AG04449 (cell line): ENCODE measurements at places on chromosomes 13 and 19.

DNA sequence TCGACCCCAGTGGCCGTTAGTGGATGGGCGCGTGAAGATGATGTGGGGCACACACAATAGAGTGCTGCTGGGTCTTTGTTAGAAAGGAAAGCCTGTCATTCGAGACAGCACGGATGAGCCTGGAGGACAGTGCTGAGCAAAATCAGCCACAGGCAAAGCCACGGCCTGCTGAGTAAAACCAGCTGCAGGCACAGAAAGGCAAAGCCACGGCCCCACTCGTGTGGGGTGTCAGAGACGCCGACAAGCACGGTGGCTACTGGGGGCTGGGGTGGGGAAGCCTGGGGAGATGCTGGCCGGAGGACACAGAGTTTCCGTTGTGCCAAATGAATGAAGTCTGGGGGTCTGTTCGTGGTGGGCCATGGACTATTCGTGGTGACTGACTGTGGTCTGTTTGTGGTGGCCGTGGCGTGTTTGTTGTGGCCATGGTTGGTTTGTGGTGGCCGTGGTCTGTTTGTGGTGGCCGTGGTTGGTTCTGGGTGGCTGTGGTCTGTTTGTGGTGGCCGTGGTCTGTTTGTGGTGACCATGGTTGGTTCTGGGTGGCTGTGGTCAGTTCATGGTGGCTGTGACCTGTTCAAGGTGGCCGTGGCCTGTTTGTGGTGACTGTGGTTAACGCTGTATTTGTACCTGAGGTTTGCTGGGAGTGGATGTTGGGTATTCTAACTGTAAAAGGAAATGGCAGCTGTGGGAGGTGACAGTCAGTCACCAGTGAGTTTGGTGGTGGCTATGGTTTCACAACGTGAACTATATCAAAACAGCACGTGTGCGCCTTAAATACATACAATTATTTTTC, 36.3 kb downstream of the MCF2L start:
- no peak for DNase-seq

DNA sequence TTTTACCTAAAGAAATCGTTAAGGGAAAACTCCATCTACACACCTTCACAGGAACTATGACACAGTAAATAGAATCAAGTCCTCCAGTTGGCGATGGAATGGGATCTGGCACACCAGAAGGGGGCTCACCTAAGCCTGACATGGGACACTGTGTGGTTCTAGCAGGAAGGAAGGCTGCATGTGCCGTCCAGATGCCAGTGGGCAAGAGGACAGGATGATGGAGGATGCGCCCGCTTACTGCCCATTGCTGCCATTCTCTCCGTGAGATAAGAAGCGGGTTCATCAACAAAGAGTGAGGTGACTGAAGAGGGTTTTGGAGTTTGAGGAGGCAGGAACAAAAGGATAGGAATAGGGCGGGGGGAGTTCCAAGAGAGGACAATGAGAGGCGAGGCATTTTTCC, 2.9 kb upstream of the CYP2F1 start:
- no peak for DNase-seq

- DNase-seq, result no peak
Observed at GRCh38 chr13:37148501-37148900, 43.0 kb upstream of the CSNK1A1L start.

- DNase-seq, result no peak
Observed at GRCh38 chr13:104256701-104257100, 1190.5 kb upstream of the SLC10A2 start.

DNA sequence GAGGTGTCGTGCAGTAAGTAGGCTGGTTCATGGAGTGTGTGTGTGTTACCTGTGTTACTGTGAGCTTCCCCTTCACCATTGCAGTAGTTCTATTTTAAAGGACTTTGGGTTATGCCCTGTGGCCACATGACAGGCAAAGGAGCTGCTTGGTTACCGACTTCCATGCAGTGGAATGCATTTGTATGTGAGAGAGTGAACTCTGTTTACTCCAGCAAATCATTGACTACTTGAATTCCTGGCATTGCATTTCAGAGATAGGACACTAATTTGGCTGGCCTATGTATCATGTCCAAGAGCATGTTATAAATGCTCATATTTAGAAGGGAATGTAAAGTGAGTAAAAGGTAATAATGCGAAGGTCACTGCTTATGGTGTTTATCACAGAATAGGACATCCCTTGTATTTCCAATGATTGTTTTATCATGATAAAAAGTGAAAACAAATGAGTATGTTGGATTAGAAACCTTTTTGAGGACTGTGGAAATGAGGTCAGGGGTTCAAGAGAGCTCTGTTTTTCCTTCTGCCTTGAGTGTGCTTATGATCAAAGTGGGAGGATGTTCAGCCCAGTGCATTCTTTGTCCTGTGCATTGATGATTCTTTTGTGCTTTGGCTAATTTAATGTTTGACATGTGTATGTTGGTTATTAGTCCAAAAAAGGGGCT, 156.5 kb downstream of the LMO7 start:
- no peak for DNase-seq

DNA sequence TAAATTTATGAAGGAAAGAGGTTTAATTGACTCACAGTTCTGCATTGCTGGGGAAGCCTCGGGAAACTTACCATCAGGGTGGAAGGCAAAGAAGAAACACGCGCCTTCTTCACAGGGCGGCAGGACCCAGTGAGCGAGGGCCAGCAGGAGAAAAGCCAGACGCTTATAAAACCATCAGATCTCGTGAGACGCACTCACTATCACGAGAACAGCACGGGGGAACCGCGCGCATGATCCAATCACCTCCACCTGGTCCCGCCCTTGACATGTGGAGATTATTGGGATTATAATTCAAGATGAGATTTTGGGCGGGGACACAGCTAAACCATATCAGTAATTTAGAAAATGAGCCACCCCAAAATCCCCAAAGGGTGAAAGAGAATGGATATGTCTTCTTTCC, 187.1 kb downstream of the RAP2A start:
- DNase-seq, result no peak

- no peak for DNase-seq
Observed at GRCh38 chr19:56123266-56123891, 2.3 kb upstream of the ZNF787 start.

GRCh38 chr19:852136-853013, at the start of gene ELANE:
Gene ELANE, plus strand, starts transcription at chr19:852303. Its CDS starts 26 bp downstream, at chr19:852329.
- DNase-seq, result no peak

DNA sequence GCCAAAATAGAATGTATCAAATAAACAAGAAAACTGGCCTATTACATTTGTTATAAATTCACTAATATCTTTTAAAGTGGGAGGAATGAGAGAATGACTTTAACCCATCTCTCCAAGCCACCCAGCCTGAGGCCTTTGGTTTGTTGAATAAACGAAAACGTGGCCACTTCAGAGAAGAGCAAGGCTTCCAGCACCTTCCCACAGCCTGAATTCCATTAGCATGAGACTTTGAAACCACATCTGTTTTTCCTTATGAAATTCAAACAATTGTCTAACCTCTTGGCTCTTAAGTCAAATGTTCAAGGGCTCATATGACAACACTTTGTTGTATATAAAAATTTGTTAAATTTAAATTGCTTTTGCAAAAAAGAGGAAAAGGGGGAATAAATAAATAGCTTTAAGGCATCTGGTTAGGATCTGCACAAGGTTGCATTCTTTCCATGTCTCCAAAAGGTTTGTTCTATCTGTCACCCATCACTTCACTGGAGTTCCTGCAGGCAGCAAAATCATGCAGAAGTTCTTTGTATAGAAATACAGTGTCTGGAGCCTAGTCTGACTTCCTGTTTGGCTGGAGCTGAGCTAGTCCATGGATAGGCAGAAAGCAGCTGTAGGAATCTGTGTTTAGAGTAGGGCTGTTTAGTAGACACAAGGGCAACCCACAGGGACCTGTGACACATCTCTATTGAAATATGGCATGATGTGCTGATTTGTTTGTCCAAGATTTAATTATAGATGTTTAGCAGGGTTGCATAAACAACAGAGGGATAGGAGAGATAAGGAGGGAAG, 502.3 kb downstream of the KCTD12 start:
- peak; percentile 12 for DNase-seq

DNA sequence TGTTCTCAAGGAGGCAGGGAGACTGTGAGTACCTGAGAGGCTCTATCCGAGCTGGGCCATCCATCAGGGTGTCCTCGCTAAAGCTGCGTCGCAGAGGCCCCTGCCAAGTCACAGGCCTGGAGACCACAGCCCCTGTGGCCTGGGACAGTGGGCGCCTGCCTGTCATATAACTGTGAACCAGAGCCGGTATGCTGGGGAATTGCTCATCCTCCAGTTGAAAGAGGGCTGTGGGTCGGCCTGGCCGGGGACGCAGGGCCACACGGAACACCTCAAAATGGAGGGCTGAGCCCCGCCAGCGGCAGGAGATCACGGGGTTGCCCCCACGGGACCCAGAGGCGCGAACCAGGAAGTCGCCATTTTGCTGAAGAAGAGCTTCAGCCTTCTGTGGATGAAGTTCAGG, 6.6 kb downstream of the SH2D3A start:
- no peak for DNase-seq

- no peak for DNase-seq
Observed at GRCh38 chr13:52738719-52739467, 727 bp downstream of the CNMD start.

- no peak for DNase-seq
Observed at GRCh38 chr19:35883882-35884281, 15.5 kb downstream of the APLP1 start.

DNA sequence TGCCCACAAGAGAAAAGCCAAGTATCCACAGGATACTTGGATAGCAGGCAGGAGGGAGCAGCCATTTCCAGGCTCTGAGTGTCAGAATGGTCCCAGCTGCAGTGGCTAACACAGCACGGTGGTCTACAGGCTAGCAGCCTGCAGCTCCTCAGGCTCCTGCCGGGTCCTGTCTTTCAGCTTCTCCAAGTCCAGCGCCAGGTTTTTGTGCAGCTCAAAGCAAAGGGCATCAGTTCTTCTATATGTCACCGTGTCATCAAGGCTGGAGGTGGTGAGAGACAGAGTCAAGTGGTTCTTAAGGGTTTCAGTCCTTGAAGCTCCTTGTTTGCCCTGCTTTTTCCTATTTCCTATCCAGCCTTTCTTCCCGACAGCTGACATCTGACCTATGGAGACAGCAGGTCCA, 188.6 kb downstream of the NUFIP1 start:
- no peak for DNase-seq

- DNase-seq, result no peak
Observed at GRCh38 chr13:76837801-76838200, 48.4 kb downstream of the KCTD12 start.

GRCh38 chr13:21405309-21405708, 53.8 kb downstream of the ZDHHC20 start:
- no peak for DNase-seq

DNA sequence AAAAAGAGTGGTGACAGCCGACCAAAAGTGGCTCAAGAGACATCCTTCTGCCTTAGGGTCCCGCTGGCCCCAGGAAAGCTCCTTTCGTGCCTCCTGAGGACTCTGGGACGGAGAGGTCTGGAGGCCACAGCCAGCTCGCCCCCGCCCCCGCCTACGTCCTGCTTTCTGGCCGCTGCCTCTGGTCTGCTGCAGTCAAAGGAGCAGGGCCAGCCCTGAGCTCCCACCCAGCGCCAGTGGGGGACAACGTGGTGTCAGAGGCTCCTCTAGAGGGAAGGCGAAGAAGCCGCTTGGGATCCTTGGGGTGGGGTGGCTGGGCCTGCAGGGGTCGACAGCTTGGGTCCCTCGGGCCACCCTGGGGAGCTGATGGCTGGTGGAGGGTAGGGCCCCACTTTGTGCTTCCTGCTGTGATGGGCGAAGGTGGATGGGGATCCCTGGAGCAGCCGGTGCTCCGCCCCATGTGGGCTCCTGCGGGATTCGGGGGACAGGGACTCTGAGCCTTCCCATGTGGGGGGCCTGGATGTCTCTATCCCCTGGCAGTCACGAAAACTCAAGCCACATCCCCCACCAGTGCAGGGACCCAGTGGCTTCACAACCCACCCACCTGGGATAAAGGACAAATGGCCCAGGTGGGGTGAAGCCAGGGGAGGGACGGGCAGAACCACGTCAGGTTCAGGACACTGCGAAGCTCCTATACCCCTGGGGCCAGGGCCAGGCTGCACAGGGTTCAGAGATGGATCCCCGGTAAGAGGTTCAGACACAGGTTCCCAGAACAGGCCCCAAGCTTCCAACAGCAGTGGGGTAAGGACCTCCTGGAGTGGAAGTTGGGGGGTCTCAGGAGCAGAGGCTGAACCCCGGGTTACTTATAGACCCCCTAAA, 9.0 kb upstream of the DIRAS1 start:
- no peak for DNase-seq

- DNase-seq, result no peak
Observed at GRCh38 chr19:1018393-1018792, 2.5 kb downstream of the TMEM259 start.

DNA sequence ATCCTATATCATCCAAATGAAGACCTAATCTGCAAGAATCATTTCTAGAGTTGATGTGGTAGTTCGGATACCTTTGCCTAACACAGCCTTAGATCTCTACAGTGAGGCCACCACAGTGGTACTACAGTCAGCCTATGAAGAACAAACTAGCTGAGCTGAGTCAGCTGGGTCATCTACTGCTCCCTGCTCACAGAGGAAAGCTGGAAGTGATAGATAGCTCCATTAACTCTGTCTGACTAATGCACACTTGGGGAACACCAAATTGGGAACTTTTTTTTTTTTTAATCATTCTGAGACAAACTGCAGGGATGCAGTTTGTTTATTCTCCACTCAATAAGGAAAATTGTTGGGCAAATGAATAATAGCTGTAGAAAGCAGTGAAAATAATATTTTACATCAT, 1160.6 kb downstream of the PCDH9 start:
- no peak for DNase-seq

- no peak for DNase-seq
Observed at GRCh38 chr13:38899571-38899970, 91.1 kb downstream of the STOML3 start.

DNA sequence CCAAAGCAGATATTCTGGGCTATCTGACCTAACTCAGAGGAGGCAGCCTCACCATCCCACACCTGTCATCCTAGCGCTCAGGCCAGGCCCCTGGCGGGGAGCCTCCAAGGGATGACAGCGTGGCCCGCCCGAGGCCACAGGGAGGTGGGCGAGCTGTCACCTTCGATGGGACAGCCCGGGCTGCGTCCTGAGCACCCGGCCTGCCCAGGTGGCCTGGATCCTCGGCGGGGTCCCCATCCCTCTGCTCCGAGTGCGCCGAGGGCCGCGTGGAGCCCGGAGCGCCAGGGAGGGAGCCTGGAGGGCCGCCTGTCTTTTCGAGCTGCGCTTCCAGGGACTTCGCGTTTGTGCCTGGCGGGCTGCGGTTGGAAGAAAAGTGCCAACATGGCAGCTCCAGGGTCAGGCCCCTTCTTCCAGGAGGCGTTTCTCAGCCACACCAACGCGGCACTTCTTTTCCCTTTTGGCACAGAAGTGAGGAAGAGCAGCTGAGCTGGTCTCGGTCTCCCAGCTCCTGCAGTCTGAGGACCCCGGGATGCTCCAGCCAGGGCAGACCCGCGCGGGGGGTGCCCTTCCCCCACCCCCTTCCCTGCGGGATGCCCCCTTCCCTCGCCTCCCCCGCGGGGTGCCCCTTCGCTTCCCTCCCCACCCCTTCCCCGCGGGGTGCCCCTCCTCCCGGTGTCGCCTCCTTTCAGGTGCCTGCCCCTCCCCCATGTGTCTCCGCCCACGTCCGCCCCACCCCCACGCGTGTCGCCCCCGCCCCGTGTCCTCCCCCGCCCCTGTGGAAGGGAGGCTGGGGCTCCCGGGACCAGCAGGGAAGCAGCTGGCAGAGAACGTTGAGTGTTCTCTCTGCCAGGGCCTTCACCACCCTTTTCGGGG, 42.3 kb downstream of the GJA3 start:
- DNase-seq, result no peak

GRCh38 chr13:108086678-108087077, 128.7 kb downstream of the LIG4 start:
- no peak for DNase-seq
